ENCODE measurements at places on chromosomes 12 and 14. TPM values are rescaled to one million over a fixed set of nuclear protein-coding genes. Genes with fewer than 3 reads are reported as not detected.

The BBOF1 gene
- 9.8 TPM for total RNA-seq

The CLEC4C gene
- total RNA-seq, result not detected

The PMEL gene
- total RNA-seq, result 0.28 TPM

The CPNE8 gene
- total RNA-seq, result 6.7 TPM

The KLHL33 gene
- 0.18 TPM for total RNA-seq

The KLRC2 gene
- total RNA-seq, result not detected

The SERPINA1 gene
- not detected for total RNA-seq

The CDKN3 gene
- 15.1 TPM for total RNA-seq

The FAM186B gene
- 0.28 TPM for total RNA-seq

The CLEC9A gene
- total RNA-seq, result not detected

The GPR162 gene
- 3.0 TPM for total RNA-seq

The PELI2 gene
- total RNA-seq, result 16.6 TPM

The NEUROD4 gene
- total RNA-seq, result not detected

The FKBP4 gene
- total RNA-seq, result 54.6 TPM

The LGR5 gene
- total RNA-seq, result not detected

The LRP1-AS gene
- not detected for total RNA-seq

The ARHGAP9 gene
- 0.28 TPM for total RNA-seq

The DDX24 gene
- total RNA-seq, result 132 TPM

The KRT7 gene
- 16.1 TPM for total RNA-seq

The COPZ1 gene
- total RNA-seq, result 129 TPM

The NAV3 gene
- 42.1 TPM for total RNA-seq

The SLC39A2 gene
- total RNA-seq, result under 0.01 TPM

The GRIP1 gene
- total RNA-seq, result 0.65 TPM

The DEGS2 gene
- total RNA-seq, result 0.46 TPM

The HOXC6 gene
- 0.28 TPM for total RNA-seq

The KRT83 gene
- total RNA-seq, result not detected

The GAS2L3 gene
- total RNA-seq, result 6.3 TPM

The DNAH10 gene
- 0.43 TPM for total RNA-seq

The SLCO1B1 gene
- total RNA-seq, result not detected

The LBHD2 gene
- total RNA-seq, result not detected

The RDH11 gene
- 125 TPM for total RNA-seq

The KLRC4 gene
- not detected for total RNA-seq

The NOS1 gene
- total RNA-seq, result not detected

The ACSM4 gene
- not detected for total RNA-seq

The NEK9 gene
- 54.9 TPM for total RNA-seq

Data from smooth muscle cell of bladder (primary cell).